GM12891 (cell line): ENCODE measurements at places on chromosomes 5 and 9.

DNA sequence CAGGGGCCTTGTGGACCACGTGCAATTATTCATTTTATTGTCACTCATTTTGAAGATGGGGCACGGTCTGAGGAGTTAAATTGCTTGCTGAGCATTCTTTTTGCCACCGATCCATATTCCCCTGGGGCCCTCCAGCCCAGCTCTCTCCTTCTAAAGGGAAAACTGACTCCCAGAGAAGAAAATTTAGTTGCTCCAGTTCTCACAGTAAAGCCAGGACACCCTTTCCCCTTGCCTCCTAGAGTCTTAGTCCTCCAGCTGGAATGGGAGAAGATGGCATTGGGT, 1.0 kb upstream of the PANK3 start:
- no peak for DNase-seq

DNA sequence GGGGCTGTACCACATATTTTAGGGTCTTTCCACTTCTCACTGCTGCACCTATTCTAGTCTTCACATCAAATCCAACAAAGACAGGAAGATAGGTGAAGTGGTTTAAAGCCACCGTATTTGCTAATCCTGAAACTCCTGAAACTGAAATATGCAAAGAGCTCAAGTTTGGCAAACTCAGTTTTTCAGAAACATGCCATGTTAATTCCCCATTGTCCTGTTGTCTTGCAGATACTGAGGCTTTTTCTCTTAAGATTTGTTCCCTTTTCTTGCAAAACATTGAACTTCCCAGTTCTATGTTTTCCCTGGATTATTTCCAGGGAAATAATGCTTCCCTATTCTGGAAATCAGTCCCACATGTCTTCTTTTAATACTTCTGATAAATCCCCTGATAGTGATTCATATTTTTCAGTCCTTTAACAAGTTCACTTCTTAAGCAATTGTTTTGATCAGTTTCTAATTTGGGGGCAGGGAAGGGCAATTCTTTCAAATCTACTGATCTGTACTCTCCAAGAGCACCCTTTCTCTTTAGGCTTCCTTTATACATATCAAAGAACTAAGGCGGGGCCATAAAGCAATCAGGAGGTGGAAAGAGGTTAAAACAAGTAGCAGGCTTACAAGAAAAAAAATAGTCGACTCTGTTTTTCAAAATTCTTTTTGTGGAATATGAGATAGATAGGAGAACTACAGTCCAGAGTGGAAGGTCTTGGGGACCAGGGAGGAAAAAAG, 648.5 kb downstream of the BNC2 start:
- no peak for DNase-seq

- DNase-seq, result no peak
These were observed 369.8 kb downstream of the CSNK1G3 start for GRCh38 chr5:123881759-123882244.

GRCh38 chr5:132358775-132359174, 10.7 kb upstream of the SLC22A5 start:
- DNase-seq, result no peak

GRCh38 chr9:128593856-128594255, 41.5 kb downstream of the SPTAN1 start:
- no peak for DNase-seq

GRCh38 chr5:78718824-78719223, 70.3 kb upstream of the LHFPL2 start:
- no peak for DNase-seq

DNA sequence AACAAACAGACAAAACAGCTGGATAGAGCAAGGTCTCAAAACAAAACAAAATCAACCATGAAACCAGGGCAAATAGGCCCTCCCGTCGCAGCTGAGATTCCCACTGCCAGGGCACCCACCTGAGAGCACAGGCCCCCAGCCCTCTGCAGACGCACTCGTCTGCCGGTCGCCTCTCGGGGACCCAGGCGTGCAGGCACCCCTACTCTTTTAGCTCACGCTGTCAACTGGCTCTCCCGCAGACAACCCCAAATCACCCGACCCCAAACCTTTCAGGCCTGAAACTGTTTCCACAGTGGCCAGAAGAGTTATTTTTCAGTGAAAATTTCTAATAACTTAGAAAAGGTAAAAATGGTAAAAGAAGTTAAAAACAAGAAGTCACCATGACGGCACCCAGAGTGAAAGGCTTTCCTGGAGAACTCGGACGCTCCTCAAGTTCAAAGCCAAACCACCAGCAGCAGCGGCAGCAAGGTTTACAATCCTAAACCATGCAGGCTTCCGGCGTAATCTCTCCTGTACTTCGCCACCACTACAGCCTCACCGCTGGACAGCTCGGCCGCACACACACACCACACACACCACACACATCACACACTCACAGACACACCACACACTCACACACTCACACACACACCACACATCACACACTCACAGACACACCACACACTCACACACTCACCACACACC, 1.9 kb upstream of the UBE2QL1 start:
- no peak for DNase-seq

DNA sequence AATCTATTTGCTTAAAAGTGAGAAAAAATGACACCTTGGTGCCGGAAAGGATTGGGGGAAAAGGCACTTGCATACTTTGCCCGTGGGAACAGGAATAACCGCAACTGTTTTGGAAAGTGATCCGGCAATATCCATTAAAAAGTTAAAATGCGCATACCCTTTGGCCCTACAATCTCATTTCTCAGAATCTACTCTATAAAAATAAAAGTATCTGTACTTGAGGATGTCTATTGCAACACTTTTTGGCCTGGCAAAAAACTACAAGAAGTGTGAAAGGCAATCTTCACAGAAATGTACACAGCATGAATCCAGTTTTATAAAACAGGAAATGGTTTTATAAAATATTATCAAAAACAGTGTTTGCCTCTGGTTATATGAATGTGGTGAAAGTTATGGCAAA, 58.3 kb upstream of the NFIL3 start:
- no peak for DNase-seq

- no peak for DNase-seq
These were observed 670.9 kb upstream of the ST8SIA4 start for GRCh38 chr5:101574017-101574416.

DNA sequence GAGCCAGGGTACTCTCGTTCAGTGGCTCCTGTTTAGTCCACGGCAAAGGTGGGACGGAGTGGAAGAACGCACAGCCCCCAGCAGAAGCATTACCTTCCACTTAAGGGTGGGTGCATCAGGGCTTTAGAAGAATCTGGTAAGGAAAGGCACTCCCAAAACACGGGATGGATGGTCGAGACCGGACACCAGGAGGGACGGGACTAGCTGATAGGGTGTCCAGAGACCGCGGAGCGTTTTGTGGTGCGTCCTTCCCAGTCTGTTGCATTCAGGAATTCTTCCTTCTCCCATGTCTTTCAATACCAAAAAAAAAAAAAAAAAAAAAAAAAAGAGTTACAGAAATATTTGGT, 545 bp upstream of the CTSV start:
- no peak for DNase-seq

- no peak for DNase-seq
These were observed 539.8 kb upstream of the FAM174A start for GRCh38 chr5:99995407-99995806.

GRCh38 chr5:64015824-64016223, 53.6 kb upstream of the HTR1A start:
- DNase-seq, result no peak

- no peak for DNase-seq
These were observed 175.7 kb downstream of the FRMD3 start for GRCh38 chr9:83362341-83362995.

DNA sequence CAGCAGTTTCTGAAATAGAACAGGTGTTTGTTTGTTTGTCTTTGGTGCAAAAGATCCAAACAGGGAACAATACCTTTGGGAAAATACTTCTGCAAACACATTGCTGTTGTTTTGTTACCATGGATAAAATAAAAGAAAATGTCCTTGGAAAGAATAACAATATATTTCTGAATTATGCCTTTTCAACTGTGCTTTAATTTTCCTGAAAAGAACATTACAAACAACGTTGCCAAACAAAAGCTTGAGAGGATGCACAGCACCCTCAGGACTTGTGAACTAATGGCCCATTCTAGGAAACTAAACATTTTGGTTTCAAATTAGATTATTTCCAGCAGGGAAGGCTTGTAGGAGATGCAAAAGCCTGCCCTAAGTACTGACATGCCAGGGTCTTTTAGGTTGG, 967.2 kb downstream of the TLE4 start:
- no peak for DNase-seq

- no peak for DNase-seq
These were observed 44.9 kb upstream of the ADAMTSL1 start for GRCh38 chr9:18429070-18429469.

DNA sequence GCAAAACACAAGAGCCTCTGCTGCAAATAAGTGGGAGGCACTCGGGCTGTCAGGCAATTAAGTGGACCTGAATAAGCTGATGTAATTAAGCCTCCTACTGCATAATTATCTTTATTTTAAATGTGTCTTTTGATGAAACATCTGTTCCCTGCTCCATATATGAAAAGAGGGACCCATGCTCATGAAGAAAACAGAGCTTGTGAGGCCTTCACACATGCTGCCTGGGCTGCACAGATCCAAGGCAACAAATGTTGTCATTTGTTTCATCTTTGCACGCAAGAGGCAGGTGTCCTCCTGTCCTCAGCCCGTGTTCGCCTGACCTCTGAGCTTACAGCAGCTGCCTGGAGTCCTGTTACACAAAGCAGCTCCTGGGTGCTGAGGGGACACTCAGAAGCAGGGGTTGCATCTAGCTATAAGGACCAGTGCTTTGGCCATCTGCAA, 381.1 kb downstream of the ZNF608 start:
- no peak for DNase-seq

DNA sequence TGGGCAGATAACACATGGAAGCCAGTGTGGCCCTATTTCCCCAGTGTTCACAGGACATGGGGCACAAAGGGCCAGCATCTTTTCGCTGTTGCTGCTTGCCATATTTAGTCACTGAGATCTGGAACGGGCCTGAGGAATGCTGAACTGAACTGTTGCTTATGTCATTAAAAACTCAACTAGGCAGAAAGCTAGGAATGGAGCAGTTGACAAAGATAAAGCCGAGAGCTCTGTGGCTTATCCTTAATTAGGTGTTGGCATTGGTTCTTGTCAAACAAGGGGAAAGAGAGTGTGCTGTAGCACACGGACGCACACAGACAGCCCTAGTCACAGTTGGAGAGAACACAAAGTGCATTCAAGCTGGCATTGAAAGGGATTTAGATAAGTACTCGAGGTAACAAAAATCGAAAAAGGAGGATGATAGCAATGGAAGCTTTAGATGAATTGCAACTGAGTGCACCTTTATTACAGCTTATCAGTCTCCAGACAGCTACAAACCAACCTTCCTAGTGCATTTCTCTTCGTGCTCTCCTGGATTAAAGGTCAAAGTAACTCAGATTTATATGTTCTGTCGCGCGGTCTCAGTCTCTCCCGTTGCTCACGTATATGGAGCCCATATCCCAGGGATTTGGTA, 450.2 kb upstream of the ZNF608 start:
- no peak for DNase-seq

- no peak for DNase-seq
These were observed 2.2 kb downstream of the UBTD2 start for GRCh38 chr5:172281346-172281745.

DNA sequence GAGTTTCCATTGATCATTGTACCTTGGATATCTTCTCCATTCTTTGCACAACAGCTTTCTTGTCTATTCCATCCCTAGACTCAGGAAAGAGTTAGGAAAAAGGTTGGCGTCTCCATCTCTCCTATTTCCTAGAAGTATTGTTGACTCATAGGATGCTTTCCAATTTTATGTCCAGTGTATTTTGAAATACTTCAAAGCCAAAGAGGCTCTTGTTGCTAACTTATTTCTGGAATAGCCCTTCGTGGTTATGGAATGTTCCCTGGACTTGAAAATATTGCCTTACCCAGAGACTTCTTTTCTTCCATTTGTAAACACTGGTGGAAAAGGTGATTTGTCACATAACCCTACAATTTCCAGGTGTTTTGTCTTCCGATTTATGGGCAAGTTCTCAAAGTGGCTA, 402.3 kb upstream of the ZNF608 start:
- no peak for DNase-seq

DNA sequence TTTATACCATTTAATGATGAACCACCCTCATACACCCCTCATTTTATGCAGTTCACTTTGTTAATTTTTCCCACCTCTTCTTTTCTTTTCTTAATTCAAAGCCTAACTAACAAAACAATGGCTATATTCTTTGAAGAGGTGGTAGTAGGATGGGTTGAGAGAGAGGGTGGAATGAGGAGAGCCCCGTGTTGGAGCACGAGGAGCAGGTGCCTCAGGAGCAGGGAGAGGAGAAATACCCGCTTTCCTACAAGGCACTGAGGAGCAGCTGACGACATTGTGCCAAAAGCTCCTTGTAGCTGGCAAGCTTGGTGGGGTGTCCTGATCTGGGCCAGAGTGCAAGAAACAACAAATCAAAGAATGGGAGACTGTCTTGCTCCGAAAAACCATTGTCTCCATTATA, 129.6 kb downstream of the HTR4 start:
- DNase-seq, result no peak

- DNase-seq, result no peak
These were observed 40.8 kb upstream of the DAB2IP start for GRCh38 chr9:121610638-121610953.

GRCh38 chr9:107712390-107712789, 222.8 kb upstream of the KLF4 start:
- no peak for DNase-seq

GRCh38 chr5:125848751-125849150, 574.5 kb upstream of the GRAMD2B start:
- no peak for DNase-seq

DNA sequence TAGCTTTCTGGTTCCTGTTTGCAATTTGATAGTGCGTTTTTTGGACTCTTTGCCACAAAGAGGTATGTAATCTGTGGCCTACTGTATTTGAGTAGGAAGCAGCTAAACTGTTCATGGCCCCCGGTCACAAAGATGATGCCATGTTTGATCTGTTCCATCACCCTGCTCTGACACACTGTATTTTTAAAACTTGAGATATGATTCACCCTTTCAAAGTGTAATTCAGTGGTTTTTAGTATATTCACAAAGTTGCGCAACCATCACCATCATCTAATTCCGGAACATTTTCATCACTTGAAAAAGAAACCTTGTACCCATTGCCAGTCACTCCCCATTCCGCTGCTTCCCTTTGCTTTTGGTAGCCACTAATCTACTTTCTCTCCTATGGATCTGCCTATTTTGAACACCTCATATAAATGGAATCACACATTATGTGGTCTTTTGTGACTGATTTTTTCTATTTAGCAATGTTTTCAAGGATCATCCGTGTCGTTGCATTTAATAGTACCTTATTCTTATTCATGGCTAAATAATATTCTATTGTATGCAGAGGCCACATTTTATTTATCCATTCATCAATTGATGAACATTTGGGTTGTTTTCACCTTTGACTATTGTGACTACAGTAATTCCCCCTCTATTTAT, 141.6 kb downstream of the NR3C1 start:
- no peak for DNase-seq

GRCh38 chr9:89869793-89870580, 265.2 kb downstream of the GADD45G start:
- no peak for DNase-seq

- no peak for DNase-seq
These were observed 24.0 kb upstream of the F2RL1 start for GRCh38 chr5:76794871-76795270.

DNA sequence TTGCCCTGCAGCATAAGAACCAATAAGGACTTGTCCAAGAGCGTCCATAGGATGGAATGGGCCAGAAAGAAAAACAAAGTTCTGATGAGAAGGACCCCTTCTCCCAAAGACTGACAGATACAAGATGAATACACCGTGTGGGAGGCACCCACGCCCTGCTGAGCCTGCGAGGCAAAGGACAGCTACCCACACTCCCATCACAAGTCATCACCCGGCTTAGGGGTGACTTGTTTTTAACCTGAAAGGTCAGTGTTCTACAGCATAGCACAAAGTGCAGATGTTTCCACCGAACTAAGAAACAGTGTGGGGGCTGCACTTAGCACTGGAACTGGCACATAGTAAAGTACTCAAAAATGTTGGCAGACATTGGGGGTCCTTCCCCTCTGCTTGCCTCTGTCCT, 13.9 kb downstream of the TNIP1 start:
- DNase-seq, result no peak
